ENCODE measurements at places on chromosomes 5 and 9.

DNA sequence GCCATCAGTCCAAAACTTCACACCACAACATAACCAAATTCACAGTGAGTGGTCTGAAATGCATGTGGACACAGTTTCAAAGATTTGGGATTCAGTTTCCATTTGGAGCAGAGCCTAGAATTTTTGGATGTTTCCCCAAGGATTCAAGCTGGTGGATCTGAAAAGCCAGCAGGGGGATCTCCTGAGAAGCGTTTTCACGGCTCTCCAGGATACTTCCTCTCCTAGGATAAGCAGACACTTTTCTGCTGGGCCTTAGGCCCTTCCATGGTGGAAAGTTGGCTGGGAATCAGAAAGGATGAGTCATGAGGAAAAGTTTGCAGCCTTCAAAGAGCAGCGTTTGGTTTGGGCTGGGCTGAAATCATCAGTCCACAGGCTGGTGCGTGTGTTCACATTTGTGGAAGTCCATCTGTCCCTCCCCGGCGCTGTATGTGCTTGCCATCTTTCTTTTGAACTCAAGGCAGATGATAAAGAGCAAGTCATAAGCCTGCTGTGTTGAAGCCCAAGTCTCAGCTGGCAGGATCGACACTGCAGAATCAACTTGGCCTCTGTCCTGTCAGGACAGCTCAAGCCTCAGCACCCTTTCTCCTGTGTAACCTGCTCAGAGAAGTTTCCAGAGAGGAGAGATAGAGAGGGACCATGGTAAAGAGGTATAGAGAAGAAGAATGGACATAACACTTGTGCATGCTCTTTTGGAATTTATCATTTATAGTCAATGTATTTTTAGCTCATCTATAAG, 152.6 kb upstream of the MSX2 start:
- no peak for DNase-seq

- DNase-seq, result no peak
Observed at GRCh38 chr9:136625101-136626065, 37.3 kb upstream of the EGFL7 start.

GRCh38 chr9:72012646-72013045, 47.8 kb downstream of the C9orf57 start:
- DNase-seq, result no peak

DNA sequence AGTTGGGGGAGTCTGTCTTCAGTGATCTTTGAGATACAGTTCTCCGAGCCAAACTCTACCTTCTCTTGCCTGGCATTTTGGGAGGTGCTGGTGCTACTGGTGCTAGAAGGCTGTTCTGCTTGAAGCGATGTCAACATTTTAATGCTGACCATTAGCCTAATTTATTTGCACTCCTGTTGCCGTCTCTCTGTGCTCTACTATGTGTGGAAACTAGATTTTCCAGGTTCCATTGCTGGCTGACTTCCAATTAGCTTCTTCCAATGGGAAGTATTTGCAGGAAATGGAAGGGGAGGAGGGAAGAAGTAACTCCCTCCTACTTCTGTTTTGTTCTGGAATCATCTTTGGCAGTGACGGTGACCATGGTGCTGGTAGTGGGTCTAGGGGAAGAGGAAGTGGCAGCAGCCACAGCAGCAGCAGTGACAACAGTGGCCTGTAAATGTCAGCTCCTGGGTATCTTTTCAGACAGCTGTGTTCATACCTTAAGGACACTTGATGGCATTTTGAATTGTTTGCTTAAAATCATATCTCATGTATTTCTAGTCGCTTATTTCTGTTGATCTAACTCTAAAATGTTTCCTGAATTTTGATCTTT, 7.9 kb downstream of the TXNDC8 start:
- DNase-seq, result no peak

DNA sequence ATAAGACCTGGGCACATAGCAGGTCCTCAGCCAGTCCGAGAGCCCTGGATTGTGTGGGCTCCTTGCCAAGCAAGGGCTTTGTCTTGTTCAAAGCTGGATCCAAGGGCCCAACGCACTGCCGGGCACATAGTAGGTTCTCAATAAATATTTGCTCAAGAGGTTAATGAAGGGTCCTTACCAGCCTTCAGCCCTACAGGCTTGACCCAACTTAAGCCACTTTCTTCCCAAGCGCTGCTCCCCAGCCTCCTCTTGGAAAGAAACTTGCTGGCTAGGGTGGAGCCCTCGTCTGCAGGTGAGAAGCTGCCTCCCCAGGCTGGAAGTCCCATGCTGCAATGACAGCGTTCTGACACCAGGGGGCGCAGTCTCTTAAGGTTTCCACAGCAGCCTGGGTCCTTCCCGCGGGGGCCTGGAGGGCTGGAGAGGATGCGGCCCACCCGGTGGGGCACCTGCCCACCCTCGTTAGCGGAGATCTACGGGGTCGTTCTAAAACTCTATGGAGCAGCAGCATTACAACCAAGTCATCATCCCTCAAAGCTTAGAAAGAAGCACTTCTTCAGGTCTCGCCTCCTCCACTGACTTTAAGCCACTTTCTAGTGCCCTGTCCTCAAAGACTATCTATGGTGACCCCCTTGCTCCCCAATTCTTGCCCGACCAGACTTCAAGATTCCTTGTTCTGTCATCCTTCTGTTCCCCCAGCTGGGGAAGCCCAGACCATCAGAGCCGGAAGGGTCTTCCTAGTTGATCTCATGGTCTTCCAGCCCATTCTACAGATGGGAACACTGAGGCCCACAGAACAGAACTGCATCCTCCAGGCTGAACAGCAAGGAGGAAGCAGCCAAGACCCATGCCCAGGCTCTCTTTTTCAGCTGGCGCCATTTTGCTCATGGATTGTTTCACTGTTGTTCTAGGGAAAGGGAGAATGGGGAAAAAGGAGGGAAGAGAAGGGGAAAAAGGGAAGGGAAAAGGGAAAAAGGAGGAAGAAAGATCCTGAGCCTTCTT, 115.4 kb downstream of the LHX2 start:
- DNase-seq, result peak; percentile 72

DNA sequence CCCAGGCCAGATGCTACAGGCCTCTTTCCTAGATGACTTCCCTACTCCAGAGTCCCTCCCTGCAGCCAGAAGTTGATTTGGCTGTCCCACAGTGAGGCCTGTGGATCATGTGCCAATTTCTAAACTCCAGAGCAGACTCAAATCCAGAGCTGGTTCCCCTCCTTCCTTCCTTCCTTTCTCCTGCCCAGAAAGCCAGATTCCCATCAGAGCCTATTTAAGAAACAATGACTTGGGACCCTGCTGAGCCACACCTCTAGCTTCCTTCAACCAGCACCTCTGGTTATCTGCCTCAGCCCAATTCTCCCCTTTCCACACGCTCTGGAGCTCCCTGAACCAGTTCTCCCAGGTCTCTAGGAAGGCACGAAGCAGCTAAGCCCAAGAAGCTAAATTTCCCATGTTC, 7.2 kb downstream of the FAM219A start:
- DNase-seq, result no peak

DNA sequence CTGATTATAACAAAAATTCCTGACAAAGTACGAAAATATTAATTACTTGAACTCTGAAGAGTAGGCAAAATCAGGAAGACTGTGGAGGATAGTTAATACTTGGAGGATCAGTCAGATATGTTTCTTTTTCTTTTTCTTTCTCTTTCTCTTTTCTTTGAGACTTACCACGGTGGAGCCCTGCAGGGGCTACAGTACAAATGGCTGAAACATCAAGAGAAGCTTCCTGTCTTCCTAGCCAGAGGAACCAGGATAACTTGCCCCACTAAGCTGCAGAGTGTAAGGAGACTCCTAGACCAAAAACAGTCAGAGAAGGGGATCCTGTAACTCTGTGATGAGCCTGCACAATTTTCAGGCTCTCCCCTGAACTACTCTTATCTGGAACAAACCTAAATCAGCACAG, 324.6 kb upstream of the TYRP1 start:
- no peak for DNase-seq

GRCh38 chr9:129459547-129460322, 161.2 kb downstream of the C9orf50 start:
- DNase-seq, result no peak

GRCh38 chr5:139903450-139903794, 107.8 kb downstream of the PSD2 start:
- DNase-seq, result no peak

DNA sequence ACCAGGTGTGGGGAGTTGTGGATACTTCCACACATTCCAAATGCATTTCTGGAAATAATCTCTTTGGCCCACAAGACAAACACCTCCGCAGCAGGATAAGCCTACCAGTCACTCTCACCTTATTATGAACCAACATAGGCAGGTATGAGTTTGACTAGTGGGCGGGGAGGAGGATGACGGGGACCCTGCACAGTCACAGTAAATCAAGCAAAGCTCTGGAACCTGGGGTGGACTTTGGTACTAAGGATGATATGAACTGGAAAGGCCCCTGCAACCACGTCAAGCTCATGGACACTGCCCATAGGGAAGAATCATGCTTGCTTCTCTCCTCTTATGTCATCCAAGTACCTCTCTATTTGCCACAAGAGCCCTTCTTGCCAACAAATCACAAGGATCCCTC, 259.4 kb downstream of the HSPA4 start:
- DNase-seq, result no peak

DNA sequence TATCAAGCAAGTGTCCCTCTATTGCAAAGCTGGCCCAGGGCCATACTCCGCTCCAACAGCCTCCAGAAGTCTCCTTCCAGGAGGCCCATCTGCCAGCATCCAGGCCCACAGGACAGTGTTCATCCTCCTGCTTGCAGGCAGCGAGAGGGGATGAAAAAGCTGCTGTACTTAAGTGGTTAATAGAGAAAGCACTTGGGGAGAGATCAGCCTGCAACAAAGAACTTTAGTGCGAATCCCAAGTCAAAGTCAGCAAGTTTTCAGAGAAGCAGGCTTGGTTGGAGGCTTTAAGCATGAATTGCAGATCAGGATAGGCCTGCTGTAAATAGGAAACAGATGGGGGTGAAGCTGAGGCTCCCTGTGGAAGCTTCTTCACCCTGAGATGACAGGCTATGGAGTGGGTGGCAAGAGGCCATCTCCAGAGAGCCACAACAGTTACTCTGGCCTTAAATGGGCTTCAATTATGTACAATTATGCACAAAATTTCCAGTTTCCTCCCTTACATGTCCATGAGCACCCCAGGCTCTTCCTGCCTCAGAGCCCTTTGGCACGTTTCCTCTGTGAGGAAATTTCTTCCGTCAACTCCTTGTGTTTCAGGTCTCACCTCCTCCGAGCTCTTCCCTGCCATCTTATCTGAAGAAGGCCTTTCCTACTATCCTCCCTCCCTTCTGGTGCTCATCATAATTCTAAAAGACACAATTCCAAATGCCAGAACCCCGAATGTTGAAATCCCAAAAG, 98.0 kb upstream of the NR3C1 start:
- no peak for DNase-seq

GRCh38 chr9:8895861-8896224, 1096.3 kb upstream of the DMAC1 start:
- DNase-seq, result no peak

DNA sequence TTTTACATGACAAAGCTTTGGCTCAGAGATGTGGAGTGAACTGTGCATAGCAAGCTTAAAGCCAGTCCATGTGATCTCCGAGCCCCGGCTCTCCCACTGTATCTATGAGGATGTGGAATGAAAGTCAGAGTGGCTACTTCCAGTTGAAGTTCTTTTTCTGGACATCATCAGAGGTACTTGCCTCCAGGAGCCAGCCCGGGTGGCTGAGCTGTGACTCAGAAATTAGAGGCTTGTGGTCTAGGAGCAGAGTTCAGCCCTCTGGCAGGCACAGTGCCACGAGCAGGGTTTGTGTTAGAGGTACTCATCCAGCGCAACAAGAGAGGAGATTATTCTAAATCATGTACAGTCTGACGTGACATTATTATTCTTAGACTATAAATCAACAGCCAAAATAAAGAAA, 322.5 kb downstream of the CDK5RAP2 start:
- no peak for DNase-seq

DNA sequence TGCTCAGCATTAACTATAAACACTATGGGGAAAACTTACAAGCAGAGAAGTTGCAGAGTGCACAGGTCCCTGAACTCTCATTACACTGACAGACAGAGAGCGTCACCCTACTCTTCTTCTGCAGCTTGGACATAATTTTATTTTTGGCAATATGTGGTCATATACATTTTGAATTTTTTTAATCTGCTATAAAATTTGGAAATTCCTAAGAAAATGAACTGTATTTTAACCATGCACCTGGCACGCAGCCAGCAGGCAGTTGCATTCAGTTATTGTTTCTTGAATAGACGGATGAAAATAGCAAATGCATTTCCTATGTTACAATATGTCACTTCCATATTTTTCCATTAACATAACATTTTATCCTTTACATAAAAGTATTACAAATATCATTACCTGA, 100.2 kb downstream of the SLC25A46 start:
- DNase-seq, result no peak

GRCh38 chr5:171081319-171081718, 219.5 kb downstream of the RANBP17 start:
- DNase-seq, result no peak

- DNase-seq, result no peak
Observed at GRCh38 chr5:68392617-68393016, 177.1 kb downstream of the PIK3R1 start.

GRCh38 chr9:32579706-32580331, 6.9 kb upstream of the NDUFB6 start:
- peak; percentile 78 for DNase-seq

- DNase-seq, result no peak
Observed at GRCh38 chr5:58080573-58080972, 379.3 kb downstream of the PLK2 start.

DNA sequence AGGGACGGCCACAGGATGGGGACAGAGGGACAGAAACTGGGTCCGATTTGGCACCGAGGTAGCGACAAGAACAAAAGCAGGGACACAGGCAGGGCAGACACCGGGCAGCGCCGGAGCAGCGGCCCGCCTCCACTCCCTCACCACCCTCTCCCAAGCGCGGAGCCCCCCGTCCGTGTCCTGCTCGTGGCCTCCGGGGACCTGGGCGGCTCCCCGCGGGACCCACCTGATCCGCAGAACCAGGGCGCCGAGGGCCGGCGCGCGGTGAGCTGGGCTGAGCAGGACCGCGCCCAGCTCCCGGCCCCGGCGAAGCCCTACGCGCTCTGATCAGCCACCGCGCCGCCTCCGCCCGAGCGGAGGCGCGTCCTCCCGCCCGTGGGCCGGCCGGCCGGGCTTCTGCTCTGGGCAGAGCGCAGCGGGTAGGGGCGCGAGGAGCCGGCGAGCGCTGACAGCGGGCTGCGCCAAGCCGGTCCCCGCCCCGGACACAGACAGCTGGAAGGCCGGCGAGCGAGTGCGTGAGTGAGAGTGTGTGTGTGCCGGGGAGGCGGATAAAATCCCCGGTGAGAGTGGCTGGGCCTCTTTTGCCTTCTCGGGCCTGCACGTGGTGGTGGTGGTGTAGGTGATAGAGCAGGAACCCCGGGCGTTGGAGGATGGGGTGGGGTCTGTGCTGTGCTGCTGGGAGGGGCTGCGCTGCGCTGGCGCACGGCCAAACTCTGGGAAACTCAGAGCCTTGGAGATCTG, at the start of gene GGTA1:
Gene GGTA1 (minus strand): TSS at position 418 of the 738 bp plus-strand sequence. CDS start 31,922 bp downstream, outside the sequence.
- DNase-seq, result no peak

DNA sequence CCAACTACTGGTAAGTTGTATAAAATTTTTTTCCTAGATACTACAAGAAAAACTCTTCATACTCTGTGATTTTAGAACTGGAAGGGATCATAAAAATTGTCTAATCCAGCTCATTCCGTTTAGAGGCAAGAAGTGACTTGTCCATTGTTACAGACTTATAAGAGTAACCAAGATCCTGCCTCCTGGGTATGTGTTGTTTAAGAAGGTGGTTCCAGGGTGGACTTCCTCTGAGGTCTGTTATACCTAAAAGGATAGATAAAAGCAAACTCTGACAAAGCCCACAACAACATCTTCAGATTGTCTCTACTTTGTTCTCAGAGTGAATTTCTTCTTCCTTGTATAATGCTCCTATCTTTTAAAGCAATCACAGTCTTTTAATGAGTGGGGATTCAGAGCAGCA, 24.2 kb downstream of the TGFBR1 start:
- no peak for DNase-seq

- DNase-seq, result no peak
Observed at GRCh38 chr5:169106911-169107706, 193.8 kb downstream of the SLIT3 start.
